Suprapubic skin (tissue), 4 donors: ENCODE measurements at places on chromosomes 4 and X. TPM values are rescaled to one million over a fixed set of nuclear protein-coding genes. Genes with fewer than 3 reads are reported as not detected.

The JAKMIP1 gene
- not detected for total RNA-seq

The PRKX gene
- 43.7 TPM for total RNA-seq

The AP1AR gene
- 22.7 TPM for total RNA-seq

The PPP1R2C gene
- not detected for total RNA-seq

The EDA gene
- total RNA-seq = 10.9 TPM

The RGN gene
- total RNA-seq = 0.29 TPM

The NEUROG2 gene
- not detected for total RNA-seq
